Retina (tissue), 1 donor: ENCODE measurements at places on chromosomes 12 and 14.

DNA sequence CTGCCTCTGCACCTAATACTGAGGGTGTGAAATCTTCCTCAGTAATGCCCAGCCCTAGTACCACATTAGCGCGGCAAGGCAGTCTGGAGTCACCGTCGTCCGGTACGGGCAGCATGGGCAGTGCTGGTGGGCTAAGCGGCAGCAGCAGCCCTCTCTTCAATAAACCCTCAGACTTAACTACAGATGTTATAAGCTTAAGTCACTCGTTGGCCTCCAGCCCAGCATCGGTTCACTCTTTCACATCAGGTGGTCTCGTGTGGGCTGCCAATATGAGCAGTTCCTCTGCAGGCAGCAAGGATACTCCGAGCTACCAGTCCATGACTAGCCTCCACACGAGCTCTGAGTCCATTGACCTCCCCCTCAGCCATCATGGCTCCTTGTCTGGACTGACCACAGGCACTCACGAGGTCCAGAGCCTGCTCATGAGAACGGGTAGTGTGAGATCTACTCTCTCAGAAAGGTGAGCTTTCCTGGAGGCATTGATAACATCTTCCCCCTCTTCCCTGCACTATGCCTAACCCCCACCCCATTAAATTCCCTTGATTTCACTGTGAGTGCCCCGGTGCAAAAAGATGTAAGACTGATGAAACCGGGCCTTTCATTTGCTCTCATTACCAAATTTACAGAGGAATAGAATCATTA, 291.4 kb downstream of the NAV3 start:
- no peak for DNase-seq

DNA sequence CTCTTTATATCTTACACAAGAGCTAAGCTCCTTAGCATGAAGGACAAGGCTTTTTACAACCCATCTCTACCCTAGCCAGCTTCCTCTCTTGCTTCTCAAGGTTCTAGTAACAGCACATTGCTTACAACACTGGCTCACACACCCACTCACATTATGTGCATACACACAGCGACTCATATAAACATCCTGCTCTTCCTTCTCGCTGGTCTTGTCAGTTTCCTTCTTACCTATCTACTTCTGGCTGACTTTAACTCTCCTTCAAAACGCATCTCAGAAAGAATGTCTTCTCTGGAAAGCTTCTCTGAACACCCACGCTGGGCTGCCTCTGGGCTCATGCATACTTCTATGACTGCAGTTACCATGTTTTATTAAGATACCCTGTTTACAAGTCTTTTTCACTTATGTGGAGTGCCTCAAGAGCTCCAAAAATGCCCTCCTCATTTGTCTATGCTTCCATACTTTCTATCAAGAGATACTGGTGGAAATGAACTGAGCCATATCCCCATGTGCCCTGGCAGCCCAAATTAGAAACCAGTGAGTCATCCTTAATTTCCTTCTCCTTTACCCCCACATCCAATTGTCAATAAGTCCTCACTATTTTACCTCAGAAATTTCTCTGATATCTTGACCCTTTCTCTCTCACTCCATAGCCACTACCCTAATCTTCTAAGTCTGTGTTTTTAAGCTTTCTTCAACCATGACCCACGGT, 126.9 kb upstream of the KRAS start:
- no peak for DNase-seq

DNA sequence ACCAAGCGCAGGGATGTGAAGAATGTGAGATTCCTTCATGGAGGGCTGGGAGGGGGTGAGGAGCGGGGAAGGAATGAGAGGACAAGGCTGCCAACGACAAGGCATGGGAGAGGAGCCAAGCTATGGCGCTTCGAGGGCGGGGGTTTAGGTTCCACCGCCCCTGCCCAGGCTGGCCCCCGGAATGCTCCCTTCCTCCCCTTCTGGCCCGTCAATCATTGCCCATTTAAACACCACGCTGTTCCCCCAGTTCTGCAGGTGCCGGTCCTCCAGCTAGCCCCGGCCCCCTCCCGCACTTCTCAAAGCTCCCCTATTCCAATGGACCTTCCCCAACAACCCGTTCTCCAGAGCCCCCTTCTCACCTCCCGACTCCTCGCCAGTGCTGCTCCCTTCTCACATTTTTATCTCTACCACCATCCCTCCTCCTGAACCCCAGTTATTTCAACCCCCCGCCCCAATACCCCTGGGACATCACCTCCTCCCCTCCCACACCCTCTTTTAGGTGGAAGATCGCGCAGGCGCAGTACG, 428 bp downstream of the RNF41 start:
- peak; percentile 78 for DNase-seq

DNA sequence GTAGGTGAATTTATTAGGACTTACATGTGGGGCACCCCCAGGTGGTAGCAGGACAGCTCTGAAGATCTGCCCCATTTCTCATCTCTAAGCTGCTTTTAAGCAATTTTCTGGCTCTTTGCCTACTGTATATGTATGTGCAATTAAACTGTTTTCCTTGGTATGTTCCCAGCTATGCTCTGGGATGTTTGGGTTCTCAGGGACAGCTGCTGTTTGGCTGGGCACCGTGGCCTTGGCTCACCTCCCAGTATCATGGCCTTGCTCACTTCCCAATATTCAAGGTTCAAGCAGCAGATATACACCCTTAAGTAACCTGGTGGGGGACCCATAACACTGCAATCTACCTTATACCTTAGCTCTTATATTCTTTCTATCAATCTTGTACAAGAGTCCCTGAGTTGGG, 53.7 kb upstream of the KITLG start:
- no peak for DNase-seq

GRCh38 chr12:12456637-12457036, 99.8 kb downstream of the BORCS5 start:
- DNase-seq: no peak

GRCh38 chr14:65881642-65882041, 469.1 kb downstream of the FUT8 start:
- no peak for DNase-seq

- DNase-seq: no peak
Measured at GRCh38 chr12:50425589-50426258, 25.0 kb downstream of the LARP4 start.

GRCh38 chr14:98230411-98230810, 1041.6 kb downstream of the BCL11B start:
- no peak for DNase-seq

- DNase-seq: no peak
Measured at GRCh38 chr12:47194501-47194900, 114.7 kb upstream of the AMIGO2 start.

- no peak for DNase-seq
Measured at GRCh38 chr14:55976655-55977054, 141.6 kb upstream of the PELI2 start.

DNA sequence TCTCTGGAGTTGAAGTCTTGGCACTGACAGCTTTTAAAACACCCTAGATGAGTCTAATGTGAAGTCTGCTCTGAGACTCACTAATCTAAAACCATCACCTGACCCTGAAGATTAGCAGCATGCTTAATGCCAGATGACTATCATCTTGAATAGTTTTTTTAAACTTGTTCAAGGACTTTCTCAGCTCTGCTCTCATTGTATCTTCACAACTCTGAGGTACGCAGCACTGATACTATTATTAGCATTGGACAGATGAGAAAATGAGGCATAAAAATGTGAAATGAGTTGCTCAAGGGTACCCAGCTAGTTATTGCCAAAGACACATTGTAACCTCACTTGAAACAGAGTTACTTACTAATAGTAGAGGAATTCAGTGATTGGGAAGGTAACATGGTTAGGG, 4.8 kb downstream of the SLC38A1 start:
- DNase-seq: no peak

DNA sequence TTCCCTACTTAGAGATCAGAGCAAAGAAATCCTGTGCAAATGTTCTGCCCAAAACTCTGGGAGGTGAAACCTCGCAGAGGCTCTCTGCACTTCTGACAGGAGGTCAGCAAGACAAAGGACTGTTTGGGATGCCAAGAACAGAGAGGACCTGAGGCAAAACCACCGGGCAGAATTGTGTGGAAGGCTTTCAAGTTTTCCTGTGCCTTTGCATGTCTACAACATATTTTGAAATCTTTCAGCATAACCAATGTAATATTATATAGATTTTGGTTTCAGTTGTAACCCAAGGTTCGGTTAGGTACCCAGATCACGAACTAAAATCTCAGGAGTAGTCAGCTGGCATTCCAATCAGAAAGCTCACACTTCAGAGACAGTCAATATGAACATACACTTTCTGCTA, 99.4 kb upstream of the PLEKHA5 start:
- no peak for DNase-seq

DNA sequence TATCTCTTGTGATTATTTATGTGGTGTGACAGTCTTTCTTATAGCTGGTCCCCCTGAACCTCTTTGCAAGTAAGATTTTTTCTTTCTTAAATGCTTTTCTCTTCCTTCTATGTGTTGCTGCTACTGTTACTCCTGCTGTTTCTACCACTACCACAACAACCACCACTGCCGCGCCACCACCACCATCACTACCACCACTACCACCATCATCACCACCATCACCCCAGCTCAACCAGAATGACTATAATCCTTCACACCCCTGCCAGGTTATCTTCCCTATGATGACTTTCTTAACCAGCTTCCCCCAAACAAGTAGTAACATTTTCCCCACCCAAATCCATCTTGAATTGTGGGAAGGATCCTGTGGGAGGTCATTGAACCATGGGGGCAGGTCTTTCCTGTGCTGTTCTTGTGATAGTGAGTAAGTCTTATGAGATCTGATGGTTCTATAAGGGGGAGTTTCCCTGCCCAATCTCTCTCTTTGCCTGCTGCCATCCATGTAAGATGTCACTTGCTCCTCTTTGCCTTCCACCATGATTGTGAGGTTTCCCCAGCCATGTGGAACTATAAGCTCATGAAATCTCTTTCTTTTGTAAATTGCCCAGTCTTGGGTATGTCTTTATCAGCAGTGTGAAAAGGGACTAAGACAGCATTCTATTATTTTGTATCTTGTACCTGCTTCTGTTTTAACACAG, 52.2 kb downstream of the CHST11 start:
- no peak for DNase-seq

- DNase-seq: no peak
Measured at GRCh38 chr12:62726471-62726980, 208.4 kb downstream of the PPM1H start.

GRCh38 chr12:96606644-96607043, 117.3 kb downstream of the CFAP54 start:
- DNase-seq: no peak

- no peak for DNase-seq
Measured at GRCh38 chr14:50381823-50382287, 14.8 kb downstream of the CDKL1 start.

GRCh38 chr14:103384450-103385151, 614 bp upstream of the MARK3 start:
- no peak for DNase-seq

- DNase-seq: no peak
Measured at GRCh38 chr14:73743431-73743931, 29.3 kb upstream of the PNMA1 start.

DNA sequence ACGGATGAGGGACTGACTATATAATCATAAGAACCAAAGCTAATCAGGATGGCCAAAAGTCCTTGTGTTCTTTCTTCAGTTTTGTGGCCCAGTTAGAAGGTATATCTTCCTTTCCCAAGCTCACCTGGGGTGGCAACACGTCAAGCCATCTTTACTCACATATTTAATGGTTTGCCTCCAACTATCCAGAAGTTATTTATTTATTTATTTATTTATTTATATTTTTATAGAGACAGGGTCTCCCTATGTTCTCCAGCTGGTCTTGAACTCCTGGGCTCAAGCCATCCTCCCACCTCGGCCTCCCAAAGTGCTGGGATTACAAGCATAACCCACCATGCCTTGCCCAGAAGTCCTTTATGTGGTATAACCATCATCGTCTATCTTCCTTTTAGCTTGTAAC, 11.8 kb upstream of the SP7 start:
- DNase-seq: no peak

DNA sequence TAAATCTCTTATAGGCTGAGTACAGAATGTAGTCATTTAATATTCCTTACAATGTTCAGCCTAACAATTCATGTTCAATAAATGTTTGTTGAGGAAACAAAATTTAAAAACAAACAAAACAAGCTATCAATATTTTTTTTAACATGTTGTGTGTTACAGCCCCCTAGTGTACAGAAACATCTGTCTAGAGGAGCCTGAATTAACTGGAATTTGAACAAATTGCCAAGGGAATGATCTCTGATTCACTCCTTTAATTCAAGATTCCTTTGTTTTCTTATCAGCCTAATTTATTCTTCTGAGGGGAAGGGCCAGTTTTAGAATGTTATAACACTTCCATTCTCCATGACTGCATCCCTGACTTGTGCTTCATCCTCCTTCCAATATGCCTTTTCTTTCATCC, 127.2 kb downstream of the CMAS start:
- DNase-seq: no peak

- DNase-seq: no peak
Measured at GRCh38 chr12:11540615-11541310, 108.7 kb upstream of the ETV6 start.

DNA sequence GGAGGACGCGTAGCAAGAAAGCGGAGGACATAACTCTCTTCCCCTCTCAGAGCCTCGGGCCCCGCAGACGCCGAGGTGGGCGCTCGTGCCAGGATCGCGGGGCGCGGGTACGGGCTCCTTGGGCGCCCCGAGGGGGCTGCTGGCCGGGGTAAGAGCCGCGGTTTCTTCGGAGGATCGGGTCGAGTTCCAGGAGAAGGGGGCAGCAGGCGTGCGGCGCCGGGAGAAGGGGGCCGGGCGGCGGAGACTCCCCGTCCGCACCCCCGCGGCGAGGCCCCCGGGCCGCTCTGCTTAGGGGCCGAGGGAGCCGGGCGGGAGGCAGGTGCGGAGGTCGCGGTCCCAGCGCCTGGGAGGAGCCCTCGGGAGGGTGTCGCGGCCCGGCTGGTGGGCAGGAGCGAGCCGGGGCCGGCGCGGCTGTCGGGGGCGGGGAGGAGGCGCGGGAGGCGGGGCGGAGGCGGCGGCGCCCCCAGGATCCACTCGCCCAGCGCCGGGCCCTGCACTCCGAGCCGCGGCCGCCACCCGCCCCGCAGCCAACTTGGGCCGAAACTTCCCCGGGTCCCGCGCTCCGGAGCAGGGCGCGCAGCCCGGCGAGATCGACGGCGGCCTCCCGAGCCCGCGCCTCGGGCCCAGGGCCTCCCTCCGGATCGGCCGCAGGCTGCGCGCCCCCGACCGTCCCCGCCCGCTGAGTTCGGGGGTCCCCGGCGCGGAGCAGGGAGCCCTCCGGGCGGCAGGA, 64.4 kb downstream of the FBXL14 start:
- DNase-seq: peak; percentile 68

DNA sequence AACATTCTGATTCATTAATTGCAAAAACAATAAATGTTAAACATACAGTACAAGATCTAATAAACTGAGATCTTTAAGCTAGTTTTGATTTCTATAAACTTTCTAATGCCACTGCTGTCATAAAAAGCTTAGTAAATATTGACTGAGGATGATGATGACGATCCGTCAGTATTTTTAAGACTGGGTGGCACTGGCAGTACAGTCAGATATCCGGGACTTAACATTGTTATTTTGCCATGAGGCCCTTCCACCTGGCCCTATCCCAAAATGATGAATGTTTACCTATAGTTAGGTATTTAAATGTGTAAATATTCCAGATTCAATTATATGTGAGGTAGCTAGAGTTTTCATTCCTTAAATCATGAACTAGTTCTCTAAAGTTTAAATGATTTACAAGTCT, 158.5 kb downstream of the FOXA1 start:
- no peak for DNase-seq

- no peak for DNase-seq
Measured at GRCh38 chr12:11795913-11796459, 146.5 kb downstream of the ETV6 start.

- no peak for DNase-seq
Measured at GRCh38 chr12:26297396-26298070, 102.2 kb downstream of the SSPN start.
